Left lobe of liver (tissue), 2 donors: ENCODE measurements at places on chromosomes 11 and 22.

- DNase-seq, result peak; percentile 63
Measured at GRCh38 chr11:65576867-65577755, 1.3 kb downstream of the EHBP1L1 start.

DNA sequence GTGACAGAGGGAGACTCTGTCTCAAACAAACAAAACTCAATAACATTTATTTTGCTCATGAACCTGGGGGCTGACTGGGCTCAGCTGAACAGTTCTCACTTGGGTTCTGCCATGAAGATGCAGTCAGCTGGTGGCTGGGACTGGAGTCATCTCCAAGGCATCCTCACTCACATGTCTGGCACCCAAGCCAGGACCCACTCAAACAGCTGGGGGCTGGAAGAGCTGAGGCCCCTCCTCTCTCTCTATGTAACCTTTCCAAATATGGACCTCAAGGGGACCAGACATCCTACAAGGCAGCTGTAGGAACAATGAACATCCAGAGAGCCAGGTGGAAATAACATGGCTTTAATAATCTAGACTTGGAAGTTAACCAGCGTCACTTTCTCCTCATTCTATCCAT is 16.8 kb downstream of the HSPA8 start:
- DNase-seq, result no peak

DNA sequence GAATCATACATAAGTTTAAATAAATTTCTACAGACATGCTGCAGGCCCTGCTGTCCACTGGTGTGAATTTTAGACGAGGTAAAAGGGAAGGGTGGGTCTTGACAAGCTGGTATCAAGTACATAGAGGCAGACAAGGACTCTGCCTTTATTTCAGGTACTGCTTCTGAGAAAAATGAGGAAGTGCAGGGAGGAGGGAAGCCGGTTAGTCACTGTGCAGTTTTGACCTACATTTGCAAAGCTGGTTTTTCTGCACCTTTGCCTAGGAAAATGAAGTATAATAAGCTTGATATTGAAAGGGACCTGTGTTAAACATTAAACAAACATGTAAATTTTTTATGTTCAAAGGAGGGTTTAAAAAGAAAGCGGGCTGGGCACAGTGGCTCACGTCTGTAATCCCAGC is 24.6 kb downstream of the TMEM45B start:
- no peak for DNase-seq

DNA sequence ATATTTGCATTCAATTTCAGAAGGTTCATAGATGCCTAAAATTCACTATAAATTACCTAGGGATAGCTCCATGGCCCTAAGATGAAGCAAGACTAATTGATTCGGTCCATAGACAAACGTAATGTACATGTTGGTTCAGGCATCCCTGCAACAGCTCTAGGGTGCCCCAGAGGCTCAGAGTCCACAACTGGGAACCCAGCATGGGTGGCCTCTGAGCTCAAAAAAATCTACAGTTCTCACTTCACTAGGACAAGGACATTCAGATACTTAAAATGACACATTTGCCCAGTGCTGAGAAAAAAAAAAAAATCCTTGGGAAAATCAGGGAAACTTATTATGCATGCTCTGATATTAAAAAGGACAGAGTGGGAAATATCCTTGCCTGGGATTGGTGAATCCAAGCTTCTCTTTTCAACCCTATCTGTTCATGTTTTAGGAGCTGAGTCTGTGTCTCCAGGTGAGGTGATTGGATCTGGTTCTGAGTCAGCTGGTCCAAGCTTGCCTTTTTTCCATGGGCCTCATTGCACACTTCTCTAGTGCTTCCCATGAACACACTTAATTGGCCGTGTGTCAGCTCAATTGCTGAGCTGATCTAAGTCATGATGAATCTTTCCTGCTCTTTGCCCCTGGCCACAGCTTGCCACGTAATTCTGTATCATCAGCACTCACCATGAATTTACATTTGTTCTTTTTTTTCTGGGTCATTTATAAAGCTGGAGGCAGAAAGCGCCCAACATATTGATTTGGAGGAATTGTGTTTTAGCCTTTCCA is 116.3 kb upstream of the RCN1 start:
- no peak for DNase-seq

- DNase-seq, result no peak
Measured at GRCh38 chr11:96014217-96014616, 90.3 kb upstream of the MTMR2 start.

DNA sequence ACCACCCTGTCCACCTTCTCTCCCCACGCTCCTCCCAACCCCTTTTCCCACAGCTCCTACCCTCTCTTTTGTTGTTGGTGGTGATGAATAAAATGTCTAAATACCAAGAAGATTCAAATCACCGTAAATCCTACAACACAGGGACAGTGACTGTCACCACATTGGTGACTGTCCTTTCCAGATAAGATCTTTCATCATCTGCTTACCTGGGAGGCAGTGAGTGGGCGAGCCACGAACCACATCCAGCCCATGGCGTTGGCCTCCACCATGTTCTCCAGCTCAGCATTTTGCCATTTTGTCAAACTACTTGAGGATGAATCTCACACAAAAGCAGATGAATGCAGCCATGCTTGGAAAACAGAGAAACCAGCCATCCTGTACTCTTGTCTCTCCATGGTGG is 6.7 kb upstream of the CYTH4 start:
- no peak for DNase-seq

- DNase-seq, result peak; percentile 87
Measured at GRCh38 chr22:23357053-23357452, 176.7 kb downstream of the BCR start.

GRCh38 chr11:17722000-17722643 is 2.8 kb downstream of the MYOD1 start:
- DNase-seq, result no peak

GRCh38 chr11:101428918-101429317 is 154.9 kb downstream of the TRPC6 start:
- no peak for DNase-seq

DNA sequence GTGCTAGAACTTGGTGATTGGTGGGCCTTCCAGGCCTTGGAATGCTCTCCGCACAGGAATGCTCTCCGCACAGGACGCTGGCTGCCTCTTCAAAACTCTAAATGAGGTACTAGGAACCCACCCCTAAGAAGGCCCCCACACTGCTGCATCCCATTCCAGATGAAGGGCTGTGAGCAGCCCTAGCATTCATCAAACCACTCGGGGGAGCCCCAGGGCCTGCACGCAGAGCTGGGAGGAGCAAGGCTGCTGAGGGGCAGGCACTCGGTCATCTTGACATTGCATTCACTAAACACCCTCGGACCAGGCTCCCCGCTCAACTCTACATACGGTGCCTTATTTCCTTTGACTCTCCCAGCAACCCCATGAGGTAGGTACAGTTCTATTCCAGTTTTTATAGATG is 49.2 kb upstream of the EMID1 start:
- peak; percentile 19 for DNase-seq

GRCh38 chr11:11876458-11876857 is 34.7 kb downstream of the USP47 start:
- DNase-seq, result no peak

DNA sequence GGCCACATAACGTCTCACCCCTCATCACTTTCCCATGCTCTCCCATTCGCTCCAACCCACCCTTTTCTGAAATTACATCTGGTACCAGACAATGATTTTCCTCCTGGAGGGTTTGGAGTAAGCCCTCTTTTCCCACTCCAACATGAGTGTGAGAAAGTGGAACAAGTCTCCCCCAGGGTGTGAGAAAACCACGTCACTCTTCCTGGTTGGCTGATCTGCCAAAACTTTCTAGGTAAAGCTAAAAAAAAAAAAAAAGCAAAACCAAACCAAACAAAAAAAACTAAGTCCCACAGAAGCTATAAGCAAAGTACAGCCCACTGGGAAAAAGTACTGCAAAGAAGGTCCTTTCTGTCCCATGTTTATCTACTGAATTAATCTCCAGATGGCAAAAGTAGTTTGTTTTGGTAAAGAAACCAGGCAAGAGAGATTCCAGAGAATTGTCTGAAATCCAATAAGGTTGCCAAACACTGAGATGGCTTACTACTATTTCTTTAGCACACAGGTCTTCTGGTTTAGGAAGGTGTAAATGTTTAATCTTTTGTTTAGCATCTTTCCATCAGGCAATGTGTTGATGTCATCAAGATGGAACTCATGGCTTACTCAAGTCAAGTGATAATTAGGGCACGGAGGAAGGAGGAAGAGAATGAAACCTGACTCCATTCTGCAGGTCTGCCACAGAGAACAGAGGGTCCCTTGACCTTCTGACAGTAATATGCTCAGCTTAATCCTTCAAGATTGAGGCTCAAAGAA is 395.6 kb downstream of the LARGE1 start:
- no peak for DNase-seq

GRCh38 chr22:41023299-41023623 is 69.1 kb upstream of the EP300 start:
- no peak for DNase-seq

GRCh38 chr11:113242767-113243397 is 71.5 kb upstream of the TTC12 start:
- DNase-seq, result no peak

- DNase-seq, result no peak
Measured at GRCh38 chr11:119842731-119843130, 113.7 kb upstream of the NECTIN1 start.

DNA sequence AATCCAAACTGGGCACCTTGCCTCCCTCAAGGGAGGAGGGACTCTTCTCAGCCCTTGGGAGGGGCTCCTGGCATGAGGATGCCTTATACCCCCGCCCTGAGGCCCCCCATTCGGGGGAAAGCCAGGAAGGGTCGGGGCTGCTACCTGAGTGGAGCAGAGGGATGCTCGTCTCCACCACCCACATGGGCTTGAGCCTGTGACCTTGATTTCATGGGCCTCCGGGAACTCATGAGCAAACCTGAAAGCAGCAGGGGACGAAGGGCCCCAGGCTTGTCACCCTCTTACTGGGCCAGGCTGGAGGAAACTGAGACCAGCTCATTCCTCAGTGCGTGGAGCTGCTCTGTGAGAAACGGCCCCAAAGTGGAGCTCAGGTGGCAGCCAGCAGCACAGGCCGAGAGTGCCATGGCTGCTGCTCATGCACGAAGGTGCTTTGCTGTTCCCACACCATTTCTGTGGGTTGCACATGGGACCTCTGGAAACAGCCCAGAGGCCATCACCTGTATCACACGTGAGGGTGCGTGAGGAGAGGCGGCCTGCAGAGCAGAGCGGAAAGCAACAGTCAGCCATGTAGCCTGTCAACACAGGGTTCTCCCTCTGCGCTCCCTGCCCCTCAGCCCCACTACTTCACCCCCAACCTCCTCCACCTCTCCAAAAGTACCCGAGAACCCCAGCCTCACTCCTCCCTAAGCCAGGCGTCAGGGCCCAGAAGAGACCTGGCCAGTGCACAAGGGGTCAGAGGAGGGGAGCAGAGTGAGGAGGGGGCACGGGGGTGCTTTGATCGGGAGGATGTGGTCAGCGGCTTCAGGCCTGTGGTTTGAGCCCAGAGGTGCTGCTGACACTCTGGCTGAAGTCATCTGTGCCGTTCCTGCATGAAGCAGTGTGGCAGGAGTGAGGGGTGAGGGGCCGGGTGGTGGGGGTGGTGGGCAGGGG is 14.1 kb upstream of the IL2RB start:
- no peak for DNase-seq

DNA sequence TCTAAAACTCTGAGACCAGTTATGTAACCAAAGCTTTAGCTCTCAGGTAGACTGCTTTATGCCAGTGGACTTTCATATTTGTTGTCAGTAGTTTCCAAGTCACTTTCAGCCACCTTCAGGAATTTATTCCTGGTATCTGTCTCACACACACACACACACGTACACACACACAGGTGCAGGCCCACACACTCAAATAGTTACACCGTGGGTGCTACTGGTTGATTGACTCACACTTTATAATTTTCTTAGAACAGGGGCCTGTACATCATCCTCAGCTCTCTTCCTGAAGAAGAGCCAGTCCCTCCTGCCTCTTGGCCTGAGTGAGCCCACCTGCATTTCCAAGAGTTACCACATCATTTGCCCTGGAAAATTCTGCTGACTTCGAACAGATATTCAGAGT is 555.2 kb downstream of the SOX6 start:
- no peak for DNase-seq

- DNase-seq, result no peak
Measured at GRCh38 chr11:80937842-80938241, 1497.0 kb upstream of the TENM4 start.

DNA sequence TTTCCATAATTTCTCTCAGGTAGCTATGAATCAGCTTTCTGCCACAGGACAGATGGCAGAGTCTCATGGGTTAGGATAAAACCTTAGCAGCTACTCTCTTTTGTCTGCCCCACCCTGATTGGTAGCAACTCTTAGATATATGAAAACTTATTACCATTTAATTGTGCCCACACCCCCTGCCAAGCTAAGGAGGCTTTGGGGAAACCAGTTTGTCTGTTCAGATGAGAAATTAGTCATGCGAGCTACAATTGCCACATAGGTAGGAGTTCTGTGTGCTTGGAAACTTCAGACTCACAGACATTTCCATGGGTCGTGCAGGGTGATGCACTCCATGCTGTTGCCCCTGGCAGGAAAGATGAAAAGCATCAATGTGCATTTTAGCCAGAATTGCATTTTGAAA is 39.9 kb downstream of the CD44 start:
- no peak for DNase-seq

DNA sequence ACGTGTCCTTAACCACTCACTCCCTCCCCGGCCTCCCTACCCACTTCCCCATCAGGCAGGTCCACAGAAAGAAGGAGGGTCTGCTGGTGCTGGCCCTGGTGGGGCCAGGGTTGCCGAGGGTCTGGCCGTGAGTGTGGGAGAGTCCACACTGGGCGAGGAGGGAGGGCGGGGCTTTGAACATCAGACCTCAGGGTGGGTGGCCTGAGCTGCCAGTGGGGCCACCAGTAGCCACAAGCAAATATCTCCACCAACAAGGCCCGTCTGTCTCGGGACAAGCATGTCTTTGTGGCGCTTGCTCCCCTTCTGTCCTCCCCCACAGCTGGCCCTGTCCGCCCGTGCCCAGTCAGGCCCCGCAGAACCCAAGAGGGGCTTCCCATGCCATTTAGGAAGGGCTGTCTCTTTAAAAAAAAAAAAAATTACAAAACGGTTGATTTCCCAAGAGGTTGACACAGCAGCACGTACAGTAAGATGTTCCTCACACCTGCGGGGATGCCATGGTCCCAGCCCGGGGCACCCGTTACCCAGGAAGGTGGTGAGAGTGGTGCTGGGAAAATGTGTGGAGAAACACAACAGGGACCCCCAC is 17.7 kb upstream of the TALDO1 start:
- DNase-seq, result peak; percentile 56
